ENCODE measurements at places on chromosomes 1 and 21. TPM values are rescaled to one million over a fixed set of nuclear protein-coding genes. Genes with fewer than 3 reads are reported as not detected.

Gene HSD17B7
- total RNA-seq = 14.7 TPM

Gene C4BPA
- total RNA-seq = not detected

GRCh38 chr1:226953175-226953800, 13.2 kb downstream of the COQ8A start:
- no peak for DNase-seq

- DNase-seq = no peak
These were observed 2.6 kb upstream of the NADK start for GRCh38 chr1:1780598-1781525.

Data from prostate gland (tissue), 2 donors.